Bronchial epithelial cell (primary cell): ENCODE measurements at places on chromosomes 2 and 18.

- DNase-seq, result no peak
Measured at GRCh38 chr2:10164601-10165000, 42.1 kb downstream of the RRM2 start.

GRCh38 chr18:74512321-74513053 is 16.3 kb downstream of the CNDP2 start:
- DNase-seq, result no peak

DNA sequence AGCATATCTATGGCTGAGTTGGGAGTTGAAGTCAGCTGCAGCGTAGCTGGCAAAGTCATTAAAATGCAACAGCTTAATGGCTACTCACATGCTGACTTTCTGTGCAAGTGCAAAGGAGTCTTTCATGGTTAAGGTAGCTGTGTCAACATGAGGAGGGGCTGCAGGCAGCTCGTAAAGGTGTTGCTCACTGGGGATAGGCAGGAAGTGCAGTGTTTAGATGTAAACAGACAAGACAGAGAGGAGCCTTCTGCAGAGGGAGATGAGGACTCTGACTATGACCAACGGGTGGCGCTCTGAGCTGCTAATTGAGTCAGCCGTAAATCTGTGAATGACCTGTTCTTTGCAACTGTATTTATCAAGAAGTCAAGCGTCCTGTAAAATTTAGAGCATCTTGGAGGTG is 22.3 kb upstream of the CAVIN2 start:
- peak; percentile 34 for DNase-seq

GRCh38 chr2:95159690-95160449 is at the start of gene ZNF514:
ZNF514 (minus strand) TSS chr2:95159848; CDS start chr2:95153253, 6,595 bp downstream.
- peak; percentile 46 for DNase-seq

DNA sequence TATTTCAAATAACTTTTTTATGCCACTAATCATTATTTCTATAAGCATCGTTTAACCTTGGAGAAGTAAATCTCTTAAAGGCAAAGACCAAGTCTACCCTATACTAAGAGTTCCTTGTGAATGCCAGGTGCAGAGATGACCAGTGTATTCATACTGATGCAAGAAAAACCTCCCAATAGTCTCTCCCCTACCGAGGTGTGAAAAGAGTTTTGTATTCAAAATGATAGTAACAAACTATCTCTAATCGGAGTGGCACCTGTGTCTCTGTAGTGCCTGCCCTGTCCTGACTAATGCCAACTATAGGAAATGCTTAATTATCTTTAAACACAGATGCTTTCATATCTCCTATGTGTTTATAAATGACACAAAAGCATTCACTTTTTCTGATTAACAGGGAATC is 798.5 kb downstream of the TRIB2 start:
- DNase-seq, result no peak

GRCh38 chr2:177772529-177772928 is 300.0 kb downstream of the PDE11A start:
- peak; percentile 56 for DNase-seq

- no peak for DNase-seq
Measured at GRCh38 chr18:907885-908757, 3.5 kb downstream of the ADCYAP1 start.

GRCh38 chr2:60410456-60411146 is 142.9 kb downstream of the BCL11A start:
- DNase-seq, result no peak

DNA sequence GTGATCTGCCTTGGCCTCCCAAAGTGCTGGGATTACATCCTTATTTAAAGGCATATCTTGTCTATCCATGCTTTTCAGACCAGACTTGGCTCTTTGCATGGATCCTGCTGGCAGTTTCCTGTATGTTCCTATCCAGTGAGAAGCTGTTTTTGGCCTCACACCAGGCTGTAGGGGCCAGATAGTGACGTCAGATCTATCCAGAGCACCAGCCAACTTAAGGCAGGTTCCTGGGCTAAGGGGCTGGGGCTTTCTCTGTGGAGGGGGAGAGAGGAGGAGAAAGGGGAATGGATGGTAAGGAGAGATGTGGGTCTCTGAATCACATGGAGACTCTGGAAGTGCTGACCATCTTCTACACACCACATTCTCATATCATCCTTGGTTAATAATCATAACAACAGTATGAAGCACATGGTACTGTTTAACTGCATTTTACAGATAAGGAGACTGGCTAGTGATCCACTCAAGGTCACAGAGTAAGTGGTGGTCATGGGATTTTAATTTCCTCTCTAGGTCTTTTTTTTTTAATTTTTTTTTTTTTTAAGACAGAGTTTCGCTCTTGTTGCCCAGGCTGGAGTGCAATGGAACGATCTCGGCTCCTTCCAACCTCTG is 2.0 kb upstream of the FAM117B start:
- DNase-seq, result no peak

DNA sequence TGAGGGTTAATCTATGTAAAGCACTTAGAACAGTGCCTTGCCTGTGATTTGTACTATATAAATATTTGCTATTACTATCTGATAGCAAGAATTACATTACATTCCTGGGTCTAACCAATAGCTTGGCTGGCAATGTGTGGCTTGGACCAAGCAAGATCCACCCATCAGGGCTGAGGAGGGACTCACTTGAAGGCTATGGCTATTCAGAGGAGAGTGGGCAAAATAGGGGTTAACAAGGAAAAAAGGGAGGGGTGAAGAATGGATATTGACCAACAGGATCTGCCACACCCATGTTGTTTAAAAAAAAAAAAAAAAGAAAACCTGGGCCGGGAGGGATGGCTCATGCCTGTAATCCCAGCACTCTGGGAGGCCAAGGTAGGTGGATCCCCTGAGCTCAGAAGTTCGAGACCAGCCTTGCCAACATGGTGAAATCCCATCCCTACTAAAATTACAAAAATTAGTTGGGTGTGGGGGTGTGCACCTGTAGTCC is 20.0 kb upstream of the TMBIM1 start:
- DNase-seq, result no peak

- no peak for DNase-seq
Measured at GRCh38 chr2:122703676-122704075, 948.2 kb downstream of the TSN start.

DNA sequence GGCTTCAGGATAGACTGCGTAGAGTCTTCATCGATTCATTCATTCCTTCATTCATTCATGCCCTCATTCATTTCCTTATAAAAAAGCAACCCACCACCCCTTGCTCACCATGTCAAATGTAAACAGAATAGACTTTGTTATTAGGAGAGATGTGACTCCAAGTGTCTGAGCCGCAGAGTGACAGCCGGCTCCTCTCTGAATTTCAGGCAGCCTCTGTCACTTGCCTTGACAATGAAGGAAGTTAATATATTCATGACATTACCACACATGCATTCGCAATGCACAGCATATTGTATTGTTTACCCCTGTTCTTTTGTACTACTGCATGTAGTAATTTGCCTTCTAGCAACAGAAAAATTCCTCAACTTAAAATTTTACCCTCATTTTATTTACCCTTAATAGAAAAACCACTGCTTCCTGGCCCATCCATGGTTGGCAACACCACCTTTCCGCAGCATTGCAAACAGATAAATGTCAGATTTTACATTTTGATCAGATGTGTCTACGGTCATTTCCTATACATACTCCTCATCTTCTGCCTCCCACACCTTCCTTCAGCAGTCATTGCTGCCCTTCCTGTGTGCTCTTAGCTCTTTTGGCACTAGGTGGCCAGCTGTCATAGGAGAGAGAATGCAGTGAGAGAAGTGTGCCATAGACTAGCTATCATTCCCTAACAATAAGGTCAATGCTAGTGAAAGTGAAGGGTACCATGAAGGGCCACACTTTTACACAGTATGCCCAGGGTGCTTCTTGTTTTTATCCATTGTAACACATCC is 1090.8 kb downstream of the BCL11A start:
- DNase-seq, result peak; percentile 8

DNA sequence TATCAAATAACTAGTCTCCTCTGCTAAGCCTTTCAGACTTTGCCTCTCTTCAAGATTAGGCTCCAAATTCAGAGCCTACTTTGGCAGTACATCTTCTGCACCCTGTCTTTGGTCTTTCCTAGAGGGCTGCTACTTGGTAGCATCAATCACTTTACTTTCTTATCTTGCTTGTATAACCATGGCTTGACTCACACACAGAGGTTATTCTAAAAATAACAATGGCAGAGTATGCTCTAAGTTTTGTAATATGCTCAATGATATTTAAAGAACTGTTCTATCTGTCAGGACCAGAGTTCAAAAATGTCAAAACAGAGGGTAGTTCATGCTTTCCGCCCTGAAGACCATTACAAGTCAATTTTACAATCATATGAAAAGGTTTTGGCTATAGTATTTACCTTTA is 27.7 kb downstream of the THOC1 start:
- no peak for DNase-seq

- DNase-seq, result peak; percentile 84
Measured at GRCh38 chr18:27314996-27315395, 129.9 kb upstream of the CHST9 start.

DNA sequence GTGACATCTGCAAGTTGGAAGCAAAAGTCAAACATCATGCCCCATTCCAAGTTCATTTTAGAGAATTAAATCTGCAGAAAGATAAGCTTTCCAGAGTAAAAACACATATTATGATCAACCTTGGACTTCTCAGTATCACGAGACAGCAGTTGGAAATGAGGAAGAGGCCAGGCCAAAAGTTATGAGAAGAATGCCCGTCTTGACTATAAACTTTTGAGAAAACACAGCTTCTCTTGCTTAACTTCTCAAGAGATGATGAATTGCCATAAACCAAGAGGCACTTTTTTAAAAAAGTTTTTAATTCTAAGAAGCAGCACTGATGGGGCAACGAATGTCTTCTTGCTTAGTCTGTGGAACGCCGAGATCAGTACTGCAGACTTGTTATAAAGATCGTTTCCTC is 52.6 kb upstream of the NFU1 start:
- no peak for DNase-seq

GRCh38 chr2:240353944-240354343 is 81.5 kb upstream of the GPC1 start:
- DNase-seq, result no peak
